Activated CD4-positive, alpha-beta T cell treated with anti-CD3 and anti-CD28 coated beads for 36 hours (primary cell): ENCODE measurements at places on chromosomes 2 and 18. TPM values are rescaled to one million over a fixed set of nuclear protein-coding genes. Genes with fewer than 3 reads are reported as not detected.

Gene RAX
- not detected for total RNA-seq

- H3K27ac ChIP-seq = no peak overlapping the region
- H3K4me1 ChIP-seq = peaks cover 64% of the 10 kb centered on the region
- H3K36me3 ChIP-seq = peaks cover 16% of the 10 kb centered on the region
Observed at GRCh38 chr2:119864318-119864717, 104.6 kb downstream of the PTPN4 start.

GRCh38 chr2:32246911-32247310, 17.8 kb downstream of the NLRC4 start:
- H3K4me1 ChIP-seq = no peaks in the 10 kb centered on the region
- H3K4me3 ChIP-seq = no peak overlapping the region
- no peak overlapping the region for H3K27ac ChIP-seq

Gene TMEM200C
- total RNA-seq = not detected

GRCh38 chr2:42327125-42327524, 33.9 kb downstream of the COX7A2L start:
- no peak for DNase-seq
- peak overlapping the region; percentile 60 for H3K27ac ChIP-seq
- H3K4me3 ChIP-seq = no peak overlapping the region
- H3K4me1 ChIP-seq = peaks cover 16% of the 10 kb centered on the region
- peaks cover 32% of the 10 kb centered on the region for H3K36me3 ChIP-seq
- H3K27me3 ChIP-seq = no peaks in the 10 kb centered on the region

Gene ANTXR1
- not detected for total RNA-seq

- no peaks in the 10 kb centered on the region for H3K36me3 ChIP-seq
- DNase-seq = no peak
- no peak overlapping the region for H3K4me3 ChIP-seq
- peak overlapping the region; percentile 38 for H3K27ac ChIP-seq
- no peaks in the 10 kb centered on the region for H3K27me3 ChIP-seq
Observed at GRCh38 chr2:200708943-200709342, 102.8 kb upstream of the BZW1 start.

DNA sequence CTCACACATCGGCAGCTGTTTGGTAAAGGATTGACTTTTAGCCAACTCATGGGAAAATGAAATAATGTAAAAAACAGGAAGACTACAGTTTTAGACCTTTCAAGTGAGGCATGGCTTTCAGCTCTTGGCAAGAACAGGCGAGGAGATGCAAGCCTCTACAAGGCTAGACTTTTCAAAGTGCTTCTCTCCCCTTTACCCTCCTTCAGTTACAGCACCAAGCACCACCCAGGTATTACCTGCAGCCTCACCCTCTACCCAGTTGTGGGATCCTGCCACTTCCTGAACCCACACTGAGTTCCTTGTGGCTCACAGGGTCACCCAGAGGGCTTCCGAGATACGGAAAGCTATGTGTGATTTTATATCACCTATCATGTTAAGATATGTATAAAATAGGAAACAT, 14.7 kb downstream of the UGT1A10 start:
- DNase-seq = no peak
- H3K27ac ChIP-seq = no peak overlapping the region

Gene MOB1A
- total RNA-seq = 96.6 TPM

GRCh38 chr18:69941183-69941582, 6.5 kb downstream of the CD226 start:
- H3K4me3 ChIP-seq = no peak overlapping the region
- H3K4me1 ChIP-seq = peaks cover 81% of the 10 kb centered on the region
- DNase-seq = no peak

- no peak for DNase-seq
- H3K4me1 ChIP-seq = no peaks in the 10 kb centered on the region
- no peaks in the 10 kb centered on the region for H3K36me3 ChIP-seq
- no peaks in the 10 kb centered on the region for H3K27me3 ChIP-seq
- H3K27ac ChIP-seq = no peak overlapping the region
Observed at GRCh38 chr2:116833052-116833451, 981.4 kb upstream of the DDX18 start.

Gene RAMP1
- total RNA-seq = 0.30 TPM

Gene HRH4
- total RNA-seq = 0.26 TPM

DNA sequence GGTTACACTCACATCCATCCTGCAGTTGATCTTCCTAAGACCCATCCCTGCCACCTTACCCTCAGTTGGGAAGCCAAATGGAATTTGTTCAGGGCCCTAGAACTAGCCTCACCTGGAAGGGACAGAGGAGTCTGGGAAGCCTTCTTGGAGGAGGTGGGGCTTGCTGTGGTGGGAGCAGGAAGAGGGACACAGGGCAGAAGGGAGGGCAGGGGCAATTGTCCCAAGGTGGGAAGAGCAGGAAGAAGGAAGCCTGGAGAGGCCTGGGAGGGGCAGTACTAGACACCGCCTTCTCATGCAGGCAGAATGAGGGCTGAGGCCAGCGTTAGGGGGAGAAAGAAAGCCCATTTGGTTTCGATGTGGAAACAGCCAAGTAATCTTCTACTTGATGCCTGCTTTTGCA, 34.1 kb upstream of the ASPRV1 start:
- no peak overlapping the region for H3K4me3 ChIP-seq
- peaks cover 8% of the 10 kb centered on the region for H3K4me1 ChIP-seq
- DNase-seq = no peak
- H3K27me3 ChIP-seq = no peaks in the 10 kb centered on the region

DNA sequence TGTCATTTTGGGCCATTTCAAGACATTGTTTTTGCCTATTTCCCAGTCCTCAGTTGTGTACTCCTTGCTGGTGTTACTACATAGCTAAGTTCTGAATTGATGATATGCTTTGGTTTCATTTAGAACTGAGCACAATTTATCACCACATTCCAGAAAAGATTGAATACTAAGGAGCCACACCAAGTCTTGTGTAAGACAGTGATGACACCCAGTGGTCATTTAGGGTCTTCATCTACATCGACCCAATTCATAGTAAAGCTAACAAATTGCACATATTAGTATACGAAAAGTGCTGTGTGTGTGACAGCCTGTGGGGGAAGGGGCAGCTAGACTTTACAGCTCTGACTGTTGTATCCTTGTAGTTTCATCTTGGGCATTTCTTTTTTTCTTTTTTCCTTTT, 10.9 kb upstream of the DLX2 start:
- no peaks in the 10 kb centered on the region for H3K36me3 ChIP-seq
- no peaks in the 10 kb centered on the region for H3K4me1 ChIP-seq
- DNase-seq = no peak

- H3K4me3 ChIP-seq = no peak overlapping the region
- no peaks in the 10 kb centered on the region for H3K36me3 ChIP-seq
- H3K4me1 ChIP-seq = no peaks in the 10 kb centered on the region
- H3K27ac ChIP-seq = no peak overlapping the region
- no peak for DNase-seq
Observed at GRCh38 chr2:33110461-33110860, 163.7 kb downstream of the LTBP1 start.

DNA sequence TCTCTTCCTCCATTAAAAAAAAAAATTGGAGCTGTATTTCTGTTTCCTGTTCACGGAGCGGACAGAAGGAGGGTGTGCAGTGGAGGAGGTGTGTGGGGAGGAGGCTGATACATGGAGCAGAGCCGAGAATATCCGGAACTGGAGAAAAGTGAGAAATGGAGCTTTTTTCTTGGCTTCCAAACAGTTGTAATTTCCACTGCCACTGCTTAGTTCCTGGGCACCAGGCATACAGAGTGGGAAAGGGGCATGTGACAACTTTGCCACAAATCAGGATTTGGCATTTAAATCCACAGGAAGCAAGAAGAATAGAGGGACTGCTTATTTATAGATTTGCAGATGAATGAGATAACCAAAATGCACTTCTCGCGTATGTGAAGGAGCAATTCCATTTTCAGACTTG, 71.2 kb downstream of the BCL11A start:
- no peak overlapping the region for H3K27ac ChIP-seq
- no peak overlapping the region for H3K4me3 ChIP-seq
- peaks cover 7% of the 10 kb centered on the region for H3K4me1 ChIP-seq
- peaks cover 6% of the 10 kb centered on the region for H3K27me3 ChIP-seq

Gene FRZB
- not detected for total RNA-seq

- DNase-seq = no peak
- H3K4me1 ChIP-seq = peaks cover 6% of the 10 kb centered on the region
- no peaks in the 10 kb centered on the region for H3K27me3 ChIP-seq
- H3K4me3 ChIP-seq = no peak overlapping the region
- H3K27ac ChIP-seq = no peak overlapping the region
Observed at GRCh38 chr2:169509955-169510354, 453 bp downstream of the KLHL41 start.

- no peaks in the 10 kb centered on the region for H3K27me3 ChIP-seq
- H3K4me3 ChIP-seq = no peak overlapping the region
- H3K27ac ChIP-seq = peak overlapping the region; percentile 71
- DNase-seq = no peak
- H3K4me1 ChIP-seq = peaks cover 54% of the 10 kb centered on the region
- peaks cover 25% of the 10 kb centered on the region for H3K36me3 ChIP-seq
Observed at GRCh38 chr2:197969391-197969893, 165.0 kb downstream of the PLCL1 start.

Gene ALPG
- not detected for total RNA-seq
